ENCODE measurements at places on chromosomes 1 and 21.

- DNase-seq = peak; percentile 58
Observed at GRCh38 chr1:117059334-117059677, 820 bp upstream of the TTF2 start.

DNA sequence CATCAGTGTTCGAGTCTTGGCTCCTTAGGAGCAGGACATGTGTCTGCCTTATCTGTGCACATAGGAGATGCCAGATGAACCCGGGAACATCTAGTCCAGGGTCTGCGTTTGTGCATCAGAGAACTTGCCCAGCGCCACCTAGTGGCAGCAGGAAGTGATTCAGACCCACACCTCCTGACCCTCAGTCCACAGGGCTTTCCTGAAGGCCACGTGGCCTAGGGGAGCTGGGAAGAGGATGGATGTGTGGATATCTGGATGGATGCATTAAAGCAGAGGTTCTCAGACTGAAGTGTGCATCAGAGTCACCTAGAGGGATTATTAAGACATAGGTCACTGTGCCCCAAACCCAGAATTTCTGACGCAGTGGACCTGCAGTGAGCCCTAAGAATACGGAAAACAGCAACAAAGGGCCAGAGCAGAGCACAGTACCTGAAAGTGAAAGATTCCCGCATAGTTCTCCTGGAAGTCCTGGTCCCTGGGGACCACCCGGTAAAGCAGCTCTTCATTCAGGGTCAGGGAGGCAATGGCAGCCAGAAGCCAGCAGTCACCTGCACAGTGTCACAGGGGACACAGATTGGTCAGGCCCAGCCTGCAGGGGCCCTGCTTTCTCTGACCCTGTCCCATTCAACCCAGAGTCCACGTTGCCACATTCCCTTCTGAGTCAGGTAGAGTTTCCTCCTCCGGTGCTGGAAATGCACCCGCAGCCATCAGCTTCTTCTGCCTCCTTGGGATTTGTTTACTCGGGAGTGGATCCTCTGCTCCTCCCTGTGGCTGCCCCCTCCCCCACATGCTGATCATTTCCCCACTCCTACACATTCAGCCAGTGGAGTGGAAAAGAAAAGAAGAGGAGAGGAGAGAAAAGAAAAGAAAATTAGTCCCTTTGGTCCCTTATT lies 37.0 kb downstream of the CAPN8 start:
- peak; percentile 9 for DNase-seq

DNA sequence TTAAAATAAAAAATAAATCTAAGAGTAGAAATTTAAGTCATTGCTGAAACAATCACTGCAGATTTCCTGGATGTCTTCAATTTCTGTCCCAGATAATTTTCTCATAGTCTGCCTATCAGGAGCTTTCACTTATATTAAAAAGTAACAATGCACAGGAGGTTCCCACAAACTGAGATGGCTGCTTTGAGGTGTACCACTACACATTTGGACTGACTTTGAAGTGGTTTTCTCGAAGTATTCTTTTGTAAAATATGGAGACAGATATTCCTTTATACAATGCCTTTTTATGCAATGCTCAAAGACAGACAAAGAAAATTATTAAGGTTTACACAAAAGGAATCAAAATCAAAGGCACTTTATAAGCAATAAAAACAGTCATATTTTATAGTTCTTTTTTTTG lies 24.5 kb downstream of the TOR1AIP2 start:
- no peak for DNase-seq

DNA sequence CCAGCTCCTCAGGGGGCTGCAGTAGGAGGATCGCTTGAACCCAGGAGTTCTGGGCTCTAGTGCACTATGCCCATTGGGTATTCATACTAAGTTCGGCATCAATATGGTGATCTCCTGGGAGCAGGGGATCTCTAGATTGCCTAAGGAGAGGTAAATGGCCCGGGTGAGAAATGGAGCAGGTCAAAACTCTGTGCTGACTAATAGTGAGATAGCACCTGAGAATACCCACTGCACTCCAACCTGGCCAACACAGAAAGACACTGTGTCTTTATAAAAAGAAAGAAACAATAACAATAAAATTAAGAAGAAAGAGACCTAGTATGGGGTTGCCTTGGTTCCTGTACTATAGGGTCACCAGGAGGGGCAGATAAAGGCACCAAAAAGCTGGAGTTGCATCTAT lies 13.7 kb upstream of the DUSP12 start:
- DNase-seq = no peak

DNA sequence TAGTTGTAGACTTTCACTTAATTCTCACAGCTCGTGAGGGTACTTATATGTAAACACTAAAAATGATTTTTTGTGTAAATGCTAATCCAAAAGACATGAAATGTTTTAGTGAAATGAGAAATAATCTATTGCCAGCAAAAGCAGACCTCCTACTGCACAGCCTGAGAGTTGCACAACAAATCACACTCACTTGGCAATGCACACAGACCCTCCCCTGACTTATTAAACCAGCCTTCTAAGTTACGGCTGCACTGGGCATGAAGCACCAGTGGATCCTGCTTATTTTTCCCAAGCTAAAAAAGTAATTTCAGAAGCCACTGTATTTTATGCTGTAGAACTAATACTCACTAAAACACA lies 10.3 kb downstream of the ERRFI1 start:
- DNase-seq = no peak

DNA sequence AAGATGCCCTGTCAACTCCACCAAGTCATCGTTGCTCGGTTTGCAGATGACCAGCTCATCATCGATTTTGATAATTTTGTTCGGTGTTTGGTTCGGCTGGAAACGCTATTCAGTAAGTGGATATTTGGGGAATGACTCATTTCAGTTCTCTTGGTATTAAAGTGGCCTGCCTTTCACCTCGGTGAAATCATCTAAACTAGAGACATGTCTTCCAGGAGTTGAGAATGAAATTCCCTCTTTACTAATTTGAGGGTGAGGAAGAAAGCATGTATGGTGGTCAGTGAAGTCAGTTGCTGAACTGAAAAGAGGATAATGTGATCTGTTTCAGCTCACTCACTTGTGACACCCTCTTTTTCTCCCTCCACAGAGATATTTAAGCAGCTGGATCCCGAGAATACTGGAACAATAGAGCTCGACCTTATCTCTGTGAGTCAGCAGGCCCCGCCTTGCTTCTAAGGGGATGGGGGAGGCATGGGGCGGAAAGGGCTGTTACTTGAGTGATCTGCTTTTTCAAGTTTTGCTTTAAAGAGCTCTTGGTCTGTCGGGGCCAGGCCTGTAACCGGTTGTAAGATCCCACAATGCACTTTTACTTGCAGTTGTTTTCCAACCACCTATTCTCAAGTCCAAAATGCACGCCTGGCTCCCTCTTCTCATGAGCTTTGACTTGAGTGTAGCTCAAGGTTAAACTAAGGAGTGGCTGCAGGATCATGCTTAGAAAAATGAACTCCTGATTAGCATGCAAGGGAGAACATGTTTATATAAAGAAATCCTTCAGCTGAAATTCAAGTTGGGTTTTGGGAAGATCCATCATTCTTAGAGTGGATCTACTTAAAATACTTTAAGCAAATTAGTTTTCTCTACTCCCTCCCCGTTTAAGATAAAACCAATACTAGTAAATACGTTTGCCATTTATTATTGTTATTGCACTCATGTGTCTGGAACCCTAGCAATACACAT lies 59.8 kb downstream of the CAPN2 start:
- no peak for DNase-seq

DNA sequence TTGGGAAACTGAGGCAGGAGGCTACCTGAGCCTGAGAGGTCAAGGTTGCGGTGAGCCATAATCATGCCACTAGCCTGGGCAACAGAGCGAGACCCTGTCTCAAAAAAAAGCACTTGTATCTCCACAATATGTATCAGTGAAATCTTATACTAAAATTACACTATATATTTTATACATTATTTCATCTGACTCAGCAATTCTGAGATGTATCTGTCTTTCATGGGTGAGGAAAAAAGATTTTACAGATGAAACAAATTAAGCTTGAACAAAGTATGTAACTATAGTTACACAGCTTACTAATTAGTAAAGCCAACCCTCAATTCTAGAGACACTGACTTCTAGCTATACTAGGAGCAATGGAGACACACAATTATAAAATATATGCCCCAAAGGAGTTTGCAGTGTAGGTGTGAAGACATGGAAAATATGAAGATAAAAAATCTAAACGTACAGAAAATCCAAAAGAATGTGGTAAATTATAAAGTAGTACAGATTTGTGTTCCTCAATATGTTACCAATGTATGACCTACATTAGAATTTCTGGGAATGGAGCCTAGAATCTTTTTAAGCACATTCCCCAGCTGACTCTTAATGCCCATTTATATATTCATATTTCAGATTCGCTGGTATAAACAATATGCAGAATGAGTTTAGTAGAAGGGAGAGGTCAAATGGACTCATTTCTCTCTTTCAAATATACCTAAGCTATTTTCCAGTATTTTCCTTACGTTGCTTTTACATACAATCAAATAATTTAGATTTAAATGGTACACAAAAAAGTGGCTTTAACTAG lies 14.6 kb downstream of the GTF2B start:
- no peak for DNase-seq

- no peak for DNase-seq
Observed at GRCh38 chr1:29164588-29164987, 17.1 kb downstream of the SRSF4 start.

DNA sequence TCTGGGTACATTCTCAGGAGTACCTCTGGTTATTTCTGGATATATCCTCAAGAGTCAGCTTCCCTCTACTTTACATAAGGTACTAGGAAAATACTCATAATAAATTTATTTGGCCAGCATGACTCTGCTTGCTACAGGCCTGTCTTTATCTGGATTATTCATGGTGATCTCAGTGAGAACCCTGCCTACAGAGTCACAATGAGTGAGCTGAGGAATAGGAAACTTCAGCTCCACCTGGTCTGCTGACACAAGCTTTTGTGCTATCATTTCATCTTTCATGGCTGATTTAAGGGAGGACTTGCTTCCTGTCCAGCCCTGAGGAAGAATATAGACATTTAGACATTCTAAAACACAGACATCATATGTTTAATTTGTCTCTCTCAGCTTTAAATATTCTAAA lies 19.5 kb upstream of the SUCO start:
- no peak for DNase-seq

GRCh38 chr21:38918607-38919346 lies 113.0 kb downstream of the ETS2 start:
- no peak for DNase-seq

- DNase-seq = no peak
Observed at GRCh38 chr1:215661033-215661432, 93.9 kb downstream of the KCTD3 start.

DNA sequence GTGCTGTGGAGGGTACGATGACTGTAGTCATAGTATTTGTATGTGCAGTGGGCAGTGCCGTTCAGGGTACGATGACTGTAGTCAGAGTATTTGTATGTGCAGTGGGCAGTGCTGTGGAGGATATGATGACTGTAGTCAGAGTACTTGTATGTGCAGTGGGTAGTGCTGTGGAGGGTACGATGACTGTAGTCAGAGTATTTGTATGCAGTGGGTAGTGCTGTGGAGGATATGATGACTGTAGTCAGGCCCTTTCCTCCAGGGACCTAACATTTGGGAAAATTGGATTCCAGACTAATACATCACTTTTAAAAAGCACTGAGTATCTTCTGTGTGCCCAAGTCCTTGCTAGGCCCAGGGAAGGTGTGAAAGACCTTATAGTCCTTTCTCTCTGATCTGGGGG lies 2.9 kb downstream of the ZNF672 start:
- DNase-seq = no peak

GRCh38 chr1:966135-966703 lies at the start of gene PLEKHN1:
PLEKHN1 (plus strand) TSS chr1:966482; CDS start chr1:966532, 50 bp downstream.
- no peak for DNase-seq

GRCh38 chr1:4101459-4102161 lies 201.5 kb upstream of the C1orf174 start:
- no peak for DNase-seq

- no peak for DNase-seq
Observed at GRCh38 chr1:9688599-9688998, 37.1 kb downstream of the PIK3CD start.

DNA sequence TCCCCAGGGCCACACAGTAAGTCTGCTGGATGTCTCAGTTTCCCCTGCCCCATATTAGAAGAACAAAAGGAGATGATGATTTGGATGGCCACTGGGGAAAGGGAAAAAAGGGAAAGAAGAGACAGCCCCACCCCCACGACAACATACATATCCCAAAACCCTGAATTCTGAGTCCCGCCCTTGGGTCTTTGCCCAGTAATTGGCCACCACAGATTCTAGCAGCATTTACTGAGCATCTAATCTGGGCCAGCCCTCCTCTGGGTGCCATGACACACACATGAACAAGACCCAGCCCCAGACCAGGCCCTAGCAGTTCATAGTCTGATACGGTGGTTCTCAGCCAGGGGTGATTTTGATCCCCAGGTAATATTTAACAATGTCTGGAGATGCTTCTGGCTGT lies 5.2 kb upstream of the TTC4 start:
- no peak for DNase-seq

- peak; percentile 7 for DNase-seq
Observed at GRCh38 chr1:66503841-66504470, 30.0 kb upstream of the SGIP1 start.

DNA sequence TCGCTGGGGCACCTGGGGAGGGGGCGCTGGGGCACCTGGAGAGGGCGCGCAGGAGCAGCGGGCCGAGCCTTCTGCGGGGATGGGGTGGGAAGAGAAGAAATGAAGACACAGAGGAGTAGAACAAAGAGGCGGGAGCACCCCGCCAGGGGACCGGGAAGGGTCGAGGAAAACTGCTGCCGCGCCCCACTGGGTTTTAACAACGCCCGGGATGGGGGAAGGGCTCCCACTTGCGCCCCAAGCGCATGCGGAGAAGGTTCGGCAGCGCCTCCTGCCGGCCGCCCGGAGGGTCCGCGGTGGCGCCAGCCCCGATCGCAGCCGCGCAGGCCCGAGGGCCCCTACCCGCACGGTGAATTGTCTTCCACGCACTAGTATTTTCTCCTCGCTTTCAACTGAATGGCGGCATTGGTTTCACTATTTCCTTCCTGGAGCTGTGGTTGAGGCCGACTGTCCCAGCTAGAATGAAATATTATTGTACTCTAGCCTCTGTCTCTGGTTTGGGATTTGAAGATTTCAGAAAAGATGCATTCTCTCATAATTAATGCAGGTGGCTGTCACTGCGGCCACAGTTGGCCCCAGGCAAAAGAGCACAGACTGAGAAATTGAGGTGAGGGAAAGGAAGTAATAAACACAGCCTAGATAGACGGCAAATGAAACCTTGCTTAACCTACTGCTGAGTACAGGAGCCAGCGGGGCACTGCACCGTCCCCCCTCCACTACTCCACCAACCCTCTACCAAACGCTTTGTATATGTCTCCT lies 57.3 kb downstream of the MAB21L3 start:
- peak; percentile 63 for DNase-seq

DNA sequence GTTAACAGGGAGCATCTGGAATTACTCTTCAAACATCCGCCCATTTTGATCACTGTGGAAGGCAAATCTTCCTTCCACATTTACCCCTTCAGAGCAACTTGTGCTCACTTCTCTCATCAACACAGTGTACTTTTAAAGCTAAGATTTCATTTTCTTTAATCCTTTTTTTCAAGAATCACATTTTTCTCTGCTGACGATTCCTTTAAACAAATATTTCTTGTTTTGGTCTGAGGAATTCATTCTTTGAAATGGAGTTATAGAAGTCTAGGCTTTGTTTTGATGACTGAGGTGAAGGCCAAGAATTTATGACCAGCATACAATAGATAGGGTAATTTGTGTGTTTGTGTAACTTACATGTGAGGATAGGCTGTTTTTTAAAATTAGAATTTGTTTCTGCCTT lies 25.6 kb downstream of the LRRC42 start:
- DNase-seq = no peak

- no peak for DNase-seq
Observed at GRCh38 chr1:66335125-66335524, 198.8 kb upstream of the SGIP1 start.

GRCh38 chr1:40630488-40631223 lies 34.8 kb downstream of the RIMS3 start:
- no peak for DNase-seq

- no peak for DNase-seq
Observed at GRCh38 chr1:34087986-34088385, 77.0 kb downstream of the CSMD2 start.

Data from stimulated activated CD8-positive, alpha-beta memory T cell treated with anti-CD3 and anti-CD28 coated beads, Interleukin-7, amount 100 ng/mL, for 48 hours (primary cell).